Keratinocyte (primary cell): ENCODE measurements at places on chromosomes 7 and 10. TPM values are rescaled to one million over a fixed set of nuclear protein-coding genes. Genes with fewer than 3 reads are reported as not detected.

GRCh38 chr7:6477318-6477660 is 29.5 kb upstream of the DAGLB start:
- DNase-seq, result no peak
- no peak overlapping the region for H3K4me3 ChIP-seq
- no peaks in the 10 kb centered on the region for H3K27me3 ChIP-seq
- H3K4me1 ChIP-seq, result peaks cover 2% of the 10 kb centered on the region

GRCh38 chr10:59873896-59874295 is 32.5 kb downstream of the CCDC6 start:
- no peaks in the 10 kb centered on the region for H3K36me3 ChIP-seq
- no peaks in the 10 kb centered on the region for H3K27me3 ChIP-seq

- no peaks in the 10 kb centered on the region for H3K36me3 ChIP-seq
- no peak overlapping the region for H3K4me3 ChIP-seq
- no peak overlapping the region for H3K27ac ChIP-seq
- DNase-seq, result no peak
Observed at GRCh38 chr7:36637417-36637816, 86.9 kb downstream of the AOAH start.

- DNase-seq, result no peak
- H3K36me3 ChIP-seq, result no peaks in the 10 kb centered on the region
- H3K4me1 ChIP-seq, result no peaks in the 10 kb centered on the region
- H3K4me3 ChIP-seq, result no peak overlapping the region
- peaks cover 3% of the 10 kb centered on the region for H3K27me3 ChIP-seq
- H3K27ac ChIP-seq, result no peak overlapping the region
Observed at GRCh38 chr10:48744587-48744986, 59.9 kb downstream of the WDFY4 start.

The FAM25C gene
- 4.8 to 28.2 TPM (median 26.2 TPM) in 3 replicates for polyA plus RNA-seq

The SVIL gene
- polyA plus RNA-seq, result 12.0 to 24.0 TPM (median 16.2 TPM) in 3 replicates

The GNAT3 gene
- not detected in 3 replicates for polyA plus RNA-seq

The IFIT2 gene
- polyA plus RNA-seq, result 3.4 to 4.3 TPM (median 3.9 TPM) in 3 replicates
